ENCODE measurements at places on chromosomes 5 and 9.

DNA sequence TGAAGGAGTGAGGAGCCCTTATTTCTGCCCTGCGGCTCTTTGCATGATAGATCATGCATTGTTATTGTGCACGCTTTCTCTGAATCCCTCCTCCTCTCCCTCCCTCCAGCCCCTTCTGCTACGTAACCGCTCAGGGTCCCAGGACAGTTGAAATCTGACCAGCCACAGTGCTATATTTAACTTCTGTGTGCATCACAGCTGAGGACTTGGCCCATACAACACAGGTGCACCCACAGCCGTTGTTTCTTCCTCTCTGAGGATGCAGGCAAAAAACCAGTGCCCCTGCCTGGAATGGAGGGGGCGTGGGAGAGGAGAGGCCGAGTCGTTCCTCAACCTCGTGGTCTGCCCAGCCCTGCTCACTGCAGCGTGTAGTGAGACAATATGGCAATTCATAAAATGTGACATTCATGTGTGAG, 335.6 kb upstream of the CLINT1 start:
- peak; percentile 22 for DNase-seq

GRCh38 chr9:6889868-6890267, 132.1 kb downstream of the KDM4C start:
- DNase-seq = no peak

DNA sequence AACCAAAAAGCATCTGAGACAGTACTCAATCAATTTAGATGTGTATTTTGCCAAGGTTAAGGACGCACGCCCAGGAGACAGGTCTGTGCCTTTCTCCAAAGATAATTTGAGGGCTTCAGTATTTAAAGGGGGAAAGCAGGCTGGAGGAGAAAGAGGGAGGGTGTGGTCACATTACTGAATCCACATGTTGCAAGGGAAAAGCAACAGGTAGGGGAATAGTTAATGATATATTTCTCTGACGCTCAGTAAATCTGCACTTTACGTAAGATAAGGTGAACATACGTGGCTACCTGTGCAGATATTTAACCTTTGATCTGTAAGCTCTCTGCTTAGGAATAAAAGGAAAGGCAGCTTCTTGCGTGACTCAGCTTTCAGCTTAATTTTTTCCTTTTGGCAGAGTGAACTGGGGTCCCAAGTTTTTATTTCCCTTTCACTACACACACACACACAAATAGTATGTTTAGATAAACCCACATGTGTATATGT, 443.4 kb downstream of the NTRK2 start:
- DNase-seq = no peak

- no peak for DNase-seq
Measured at GRCh38 chr5:105475401-105475800, 1912.8 kb upstream of the NUDT12 start.

- DNase-seq = no peak
Measured at GRCh38 chr5:160851451-160851850, 560 bp downstream of the ATP10B start.

DNA sequence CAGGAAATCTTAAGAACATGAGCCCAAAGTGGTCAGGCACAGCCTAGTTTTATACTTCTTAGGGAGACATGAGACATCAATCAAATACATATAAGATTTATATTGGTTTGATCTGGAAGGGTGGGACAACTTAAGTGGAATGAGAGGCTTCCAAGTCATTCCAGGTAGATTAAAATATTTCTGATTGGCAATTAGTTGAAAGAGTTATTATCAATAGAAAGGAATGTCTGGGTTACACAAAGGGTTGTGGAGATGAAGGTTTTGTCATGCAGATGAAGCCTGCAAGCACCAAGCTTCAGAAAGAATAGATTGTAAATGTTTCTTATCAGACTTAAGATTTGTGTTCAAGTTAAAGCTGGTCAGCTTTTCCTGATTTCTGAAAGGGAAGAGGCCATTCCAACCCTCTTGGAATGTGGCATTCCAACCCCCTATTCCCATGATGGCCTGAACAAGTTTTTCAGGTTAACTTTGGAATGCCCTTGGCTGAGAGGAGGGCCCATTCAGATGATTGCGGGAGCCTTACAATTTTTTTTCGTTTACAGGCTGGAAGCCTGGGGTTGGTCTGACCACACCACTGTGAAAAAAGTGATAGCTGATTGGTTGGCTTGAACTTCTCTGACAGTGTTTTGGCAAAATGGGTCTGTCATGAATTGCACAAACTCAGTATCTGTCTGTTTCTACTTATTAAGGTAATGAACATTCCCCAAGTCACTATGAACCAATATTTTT, 245.6 kb upstream of the RAI14 start:
- DNase-seq = no peak

GRCh38 chr5:125112196-125112595, 365.8 kb upstream of the ZNF608 start:
- no peak for DNase-seq

DNA sequence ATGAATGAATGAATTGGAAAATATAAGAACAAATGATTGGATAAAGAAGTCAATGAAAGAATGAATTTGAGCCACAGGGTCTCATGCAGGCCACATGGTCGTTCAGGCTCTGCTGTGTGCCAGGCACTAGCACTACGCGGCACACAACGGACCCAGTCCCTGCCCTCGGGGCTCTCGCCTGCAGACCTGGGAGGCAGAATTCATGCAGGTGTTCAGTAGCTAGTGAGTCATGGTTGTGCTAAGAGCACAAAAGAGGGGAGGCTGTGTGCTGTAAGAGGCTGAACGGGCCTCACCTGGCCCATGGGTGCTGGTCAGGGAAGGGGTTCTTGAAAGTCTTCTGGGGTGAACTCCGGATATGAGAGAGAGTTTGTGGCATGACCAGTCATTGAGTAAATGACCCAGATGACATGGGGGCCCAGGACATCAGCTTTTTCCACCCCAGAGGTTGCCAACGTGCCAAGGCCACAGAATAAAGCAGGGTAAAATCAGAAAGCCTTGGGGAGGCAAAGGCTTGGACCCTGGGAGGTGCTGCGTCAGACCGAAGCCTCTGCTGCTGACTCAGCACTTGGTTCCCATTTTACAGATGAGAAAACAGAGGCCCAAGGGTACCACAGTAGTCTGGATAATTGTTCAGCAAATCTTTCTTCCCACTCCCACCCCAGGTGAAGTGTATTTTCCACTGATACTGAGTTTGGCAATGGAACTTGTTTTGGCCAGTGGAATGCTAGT, 264.3 kb upstream of the MVB12B start:
- DNase-seq = no peak

DNA sequence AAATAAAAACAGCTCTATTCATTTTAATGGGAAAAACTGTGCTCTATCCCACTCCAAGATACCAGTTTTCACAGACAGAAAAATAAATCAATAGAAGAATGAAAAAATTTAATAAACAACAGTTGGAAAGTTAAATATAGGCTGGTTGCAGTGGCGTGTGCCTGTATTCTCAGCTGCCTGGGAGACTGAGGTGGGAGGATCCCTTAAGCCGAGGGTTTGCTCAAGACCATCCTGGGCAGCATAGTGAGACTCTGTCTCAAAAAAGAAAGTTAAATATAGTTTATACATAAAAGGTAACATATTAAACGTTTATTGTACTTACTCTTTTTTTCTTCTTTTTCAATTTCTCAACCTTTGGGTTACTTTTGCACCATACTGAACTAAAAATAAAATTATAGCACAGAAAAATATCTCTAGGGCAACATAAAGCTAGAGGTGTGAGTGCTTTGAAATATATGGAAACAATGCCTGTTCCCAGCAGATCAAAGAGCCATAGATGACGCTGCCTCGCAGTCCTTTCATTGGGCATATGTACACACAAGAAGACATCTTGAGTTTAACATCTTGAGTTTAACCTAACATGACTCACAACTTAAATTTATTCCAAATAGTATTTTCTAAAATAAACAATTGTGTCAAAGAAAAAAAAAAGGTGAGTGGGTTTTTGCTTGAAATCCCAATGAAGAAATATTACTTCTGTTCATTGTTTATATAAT, 25.7 kb upstream of the KLF9 start:
- no peak for DNase-seq

DNA sequence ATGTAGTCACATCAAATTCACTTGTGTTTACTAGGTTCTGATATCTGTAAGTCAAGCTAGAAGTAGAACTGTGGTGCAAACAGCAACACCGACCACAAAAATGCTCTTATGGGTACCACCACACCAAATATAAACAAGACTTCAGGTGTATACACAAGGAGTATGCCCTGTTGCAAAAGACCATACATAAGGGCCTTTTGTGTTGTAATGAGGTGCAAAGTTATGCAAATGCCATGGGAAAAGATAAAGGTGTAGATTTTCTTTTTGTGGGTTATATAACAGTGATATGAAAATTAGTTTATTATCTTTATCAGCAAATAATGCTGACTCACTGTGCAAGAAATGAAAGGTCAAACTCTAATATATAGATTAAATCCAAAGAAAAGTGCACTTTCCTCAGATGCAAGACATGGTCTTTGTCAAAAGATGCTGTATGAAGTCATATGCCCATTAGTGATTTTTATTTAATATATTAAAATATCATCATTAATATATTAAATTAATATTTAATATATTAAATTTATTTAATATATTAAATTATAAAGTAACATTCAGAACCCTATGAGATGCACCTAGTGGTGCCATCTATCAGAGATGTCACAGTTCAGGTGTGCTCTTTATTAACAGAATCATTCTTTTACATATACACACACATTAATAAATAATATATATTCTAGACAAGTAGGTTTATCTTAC, 26.7 kb upstream of the ALDH1A1 start:
- no peak for DNase-seq

DNA sequence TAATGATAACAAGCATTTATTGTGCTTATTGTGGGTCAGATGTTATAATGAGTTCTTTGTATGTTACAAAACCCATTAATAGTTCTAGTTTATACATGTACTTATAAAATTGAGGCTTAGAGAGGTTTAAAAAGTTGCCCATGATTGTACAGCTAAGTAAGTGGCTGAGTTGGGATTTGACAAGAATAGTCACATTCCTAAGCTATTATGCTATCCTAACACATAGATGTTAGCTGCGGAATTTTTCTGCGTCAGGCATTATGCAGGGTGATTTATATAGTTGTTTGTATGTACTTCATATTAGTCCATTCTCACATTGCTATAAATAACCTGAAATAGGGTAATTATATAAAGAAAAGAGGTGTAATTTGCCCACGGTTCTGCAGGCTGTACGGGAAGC, 12.5 kb downstream of the COMMD10 start:
- DNase-seq = no peak

DNA sequence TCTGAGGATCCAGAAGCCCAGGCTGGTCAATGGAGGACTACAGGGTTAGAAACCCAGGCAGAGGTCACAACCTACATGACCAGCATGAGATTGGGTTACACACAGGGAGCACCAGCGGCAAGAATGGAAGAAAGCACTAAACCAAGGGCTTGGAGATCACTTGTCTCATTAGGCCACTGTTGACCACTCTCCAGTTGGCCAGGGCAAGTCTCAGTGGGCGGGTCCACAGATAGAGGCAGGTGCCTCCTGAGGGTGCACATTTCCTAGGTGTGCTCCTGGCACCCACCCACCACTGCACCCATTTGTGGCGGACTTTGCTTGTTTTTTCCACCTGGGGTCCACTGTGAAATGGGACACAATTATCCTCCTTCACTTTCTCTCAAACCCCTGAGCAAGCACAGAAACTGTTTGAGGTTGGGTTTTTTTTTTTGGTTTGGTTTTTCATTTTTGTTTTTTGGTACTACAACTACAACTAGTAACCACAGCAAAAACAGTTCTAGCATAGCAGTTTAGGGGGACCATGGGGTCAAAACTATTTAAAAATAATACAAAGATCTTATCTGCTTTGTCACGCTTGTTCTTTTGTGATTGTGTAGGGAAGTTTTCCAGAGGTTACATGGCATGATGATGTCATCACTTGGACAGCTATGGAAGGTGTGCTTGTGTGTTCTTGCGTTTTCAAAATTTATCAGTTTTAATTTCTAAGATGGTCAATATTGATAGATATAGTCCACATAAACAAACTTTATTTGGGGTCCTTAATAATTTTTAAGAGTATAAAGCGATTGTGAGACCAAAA, 6.1 kb downstream of the NPR2 start:
- no peak for DNase-seq

Measured in RPMI8226 (cell line).